ENCODE measurements at places on chromosomes 6 and 20.

GRCh38 chr6:33324125-33324524 lies 6.6 kb upstream of the ZBTB22 start:
- peak; percentile 34 for DNase-seq

DNA sequence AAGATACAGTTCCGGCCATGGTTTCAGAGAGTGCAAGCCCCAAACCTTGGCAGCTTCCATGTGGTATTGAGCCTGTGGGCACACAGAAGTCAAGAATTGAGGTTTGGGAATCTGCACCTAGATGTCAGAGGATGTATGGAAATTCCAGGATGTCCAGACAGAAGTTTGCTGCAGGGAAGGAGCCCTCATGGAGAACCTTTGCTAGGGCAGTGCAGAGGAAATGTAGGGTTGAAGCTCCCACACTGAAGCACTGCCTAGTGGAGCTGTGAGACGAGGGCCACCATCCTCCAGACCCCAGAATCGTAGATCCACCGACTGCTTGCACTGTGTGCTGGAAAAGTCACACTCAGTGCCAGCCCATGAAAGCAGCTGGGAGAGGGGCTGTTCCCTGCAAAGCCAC lies 267.5 kb downstream of the OGFRL1 start:
- no peak for DNase-seq

GRCh38 chr6:20335872-20336271 lies 65.8 kb upstream of the E2F3 start:
- DNase-seq, result no peak

DNA sequence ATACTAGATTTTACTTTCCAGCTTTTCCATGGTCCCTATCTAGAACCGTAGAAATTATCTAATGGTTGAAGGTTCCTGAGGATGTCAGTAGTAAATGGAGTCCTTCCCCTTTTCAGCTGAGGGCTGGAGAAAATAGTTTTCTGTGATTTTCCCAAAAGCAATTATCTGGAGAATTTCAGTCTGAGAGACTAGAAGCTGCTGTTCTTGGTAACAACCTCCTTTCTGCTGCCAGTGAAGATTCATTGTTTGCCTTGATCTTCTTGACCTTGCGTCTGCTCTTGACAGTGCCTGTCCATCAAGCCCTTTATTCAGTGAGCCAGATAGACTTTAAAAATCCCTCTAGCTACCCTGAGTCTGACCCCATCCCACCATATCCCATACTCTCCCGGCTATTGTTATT lies 73.1 kb downstream of the PHACTR2 start:
- peak; percentile 68 for DNase-seq

DNA sequence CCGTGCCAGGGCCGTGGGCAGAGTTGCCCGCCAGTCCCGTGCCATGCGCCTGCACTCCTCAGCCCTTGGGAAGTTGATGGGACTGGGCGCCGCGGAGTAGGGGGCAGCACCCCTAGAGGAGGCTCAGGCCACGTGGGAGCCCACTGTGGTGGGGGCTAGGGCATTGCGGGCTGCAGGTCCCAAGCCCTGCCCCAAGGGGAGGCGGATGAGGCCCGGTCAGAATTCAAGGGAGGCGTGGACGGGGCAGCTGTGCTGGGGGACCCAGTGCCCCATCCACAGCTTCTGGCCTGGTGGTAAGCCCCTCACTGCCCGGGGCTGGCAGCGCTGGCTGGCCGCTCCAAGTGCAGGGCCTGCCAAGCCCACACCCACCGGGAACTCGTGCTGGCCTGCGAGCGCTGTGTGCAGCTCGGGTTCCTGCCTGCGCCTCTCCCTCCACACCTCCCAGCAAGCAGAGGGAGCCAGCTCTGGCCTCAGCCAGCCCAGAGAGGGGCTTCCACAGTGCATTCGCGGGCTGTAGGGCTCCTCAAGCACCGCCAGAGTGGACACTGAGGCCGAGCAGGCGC lies 317.8 kb downstream of the HAO1 start:
- no peak for DNase-seq

- DNase-seq, result peak; percentile 73
Observed at GRCh38 chr20:33437141-33437911, 6.2 kb downstream of the SNTA1 start.

DNA sequence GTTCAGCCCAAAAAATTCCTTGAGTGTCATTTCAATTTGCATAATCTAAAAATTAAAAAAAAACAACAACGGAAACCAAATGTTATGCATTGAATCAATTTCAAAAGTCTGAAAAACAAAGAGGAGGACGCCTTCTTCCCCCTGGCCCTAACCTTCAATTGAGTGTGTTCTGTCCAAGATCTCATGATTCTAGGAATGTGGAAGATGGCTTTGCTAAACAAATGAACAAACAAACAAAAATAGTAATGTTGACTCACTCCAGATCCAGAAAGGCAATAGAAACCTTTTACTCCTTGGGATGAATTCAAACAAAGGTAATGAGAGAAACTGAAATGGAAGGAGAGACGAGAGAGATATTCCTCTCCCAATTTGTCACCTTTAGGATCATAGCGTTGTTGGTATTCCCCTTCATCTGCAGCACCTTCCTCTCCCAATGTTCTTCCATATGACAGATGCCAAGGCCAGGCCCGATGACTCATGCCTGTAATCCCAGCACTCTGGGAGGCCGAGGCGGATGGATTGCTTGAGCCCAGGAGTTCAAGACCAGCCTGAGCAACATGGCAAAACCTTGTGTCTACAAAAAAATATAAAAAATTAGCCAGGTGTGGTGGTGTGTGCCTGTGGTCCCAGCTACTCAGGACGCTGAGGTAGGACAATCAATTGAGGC lies 109.2 kb upstream of the ADGRF1 start:
- DNase-seq, result no peak

DNA sequence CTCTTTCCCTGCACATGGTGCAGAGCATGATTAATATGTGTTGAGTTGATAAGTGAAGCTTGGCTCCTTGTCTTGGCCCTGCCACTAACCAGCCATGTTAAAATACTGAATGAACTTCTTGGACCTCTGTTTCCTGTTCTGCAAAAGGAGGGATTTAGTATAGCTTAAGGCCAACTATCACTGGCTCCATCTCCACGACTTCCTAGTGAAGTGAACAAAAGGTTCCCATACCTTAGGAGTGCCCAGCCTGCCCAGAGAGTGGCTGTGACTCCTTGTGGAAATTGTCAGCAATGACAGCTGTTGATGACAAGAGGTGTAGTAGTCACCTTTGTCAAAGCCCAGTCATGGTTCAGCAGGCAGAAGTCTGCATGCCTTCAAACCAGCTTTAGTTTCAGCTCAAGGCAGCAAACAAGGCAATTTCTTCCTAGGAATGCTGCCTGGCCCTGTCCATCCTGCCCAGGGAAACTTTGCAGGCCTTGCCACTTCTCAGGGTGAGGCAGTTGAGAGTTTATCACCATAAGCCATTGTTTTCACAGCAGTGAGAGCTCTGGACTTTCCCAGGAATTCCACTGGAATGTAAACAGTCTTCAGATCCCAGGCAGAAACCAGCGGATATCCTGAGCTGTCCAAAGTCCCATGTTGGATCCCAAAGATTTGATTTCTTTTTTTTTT lies 169.7 kb upstream of the TNFAIP3 start:
- DNase-seq, result peak; percentile 38

GRCh38 chr20:57653910-57654309 lies 33.7 kb upstream of the ZBP1 start:
- no peak for DNase-seq

DNA sequence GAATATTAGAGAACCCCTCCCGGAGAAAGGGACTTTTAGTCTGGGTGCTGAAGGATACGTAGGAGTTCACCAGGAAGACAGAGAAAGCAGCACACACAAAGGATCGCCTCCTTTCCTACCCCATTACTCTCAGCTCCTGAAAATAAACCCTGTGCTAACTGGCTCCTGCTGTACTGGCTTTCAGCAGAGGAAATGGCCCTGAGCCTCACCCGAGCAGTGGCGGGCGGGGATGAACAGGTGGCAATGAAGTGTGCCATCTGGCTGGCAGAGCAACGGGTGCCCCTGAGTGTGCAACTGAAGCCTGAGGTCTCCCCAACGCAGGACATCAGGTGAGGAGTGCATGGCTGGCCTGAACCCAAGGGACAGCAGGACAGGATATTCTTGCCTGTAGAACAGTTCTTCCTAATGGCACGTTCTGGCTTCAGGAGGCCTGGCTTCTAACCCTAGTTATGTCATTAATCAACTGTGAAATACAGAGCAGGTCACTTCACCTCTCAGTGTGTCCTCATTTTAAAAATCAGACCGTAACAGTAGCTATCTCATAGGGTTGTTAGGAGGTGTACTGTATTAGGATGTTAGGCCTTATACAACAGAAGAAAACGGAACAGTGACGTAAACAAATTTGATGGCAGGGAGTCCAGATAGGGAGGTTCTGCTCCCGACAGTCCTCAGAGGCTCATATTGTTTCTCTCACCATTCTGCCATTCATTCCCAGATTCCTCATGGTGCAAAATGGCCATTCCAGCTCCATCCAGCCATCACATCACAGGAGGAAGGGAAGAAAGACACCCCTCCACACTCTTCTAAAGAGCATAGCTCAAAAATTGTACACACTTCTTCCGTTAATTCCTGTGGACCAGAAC lies 1.8 kb downstream of the RBCK1 start:
- DNase-seq, result peak; percentile 44

- no peak for DNase-seq
Observed at GRCh38 chr6:31187780-31188194, 17.3 kb upstream of the POU5F1 start.

GRCh38 chr20:46423882-46424482 lies 17.6 kb upstream of the ELMO2 start:
- DNase-seq, result no peak

DNA sequence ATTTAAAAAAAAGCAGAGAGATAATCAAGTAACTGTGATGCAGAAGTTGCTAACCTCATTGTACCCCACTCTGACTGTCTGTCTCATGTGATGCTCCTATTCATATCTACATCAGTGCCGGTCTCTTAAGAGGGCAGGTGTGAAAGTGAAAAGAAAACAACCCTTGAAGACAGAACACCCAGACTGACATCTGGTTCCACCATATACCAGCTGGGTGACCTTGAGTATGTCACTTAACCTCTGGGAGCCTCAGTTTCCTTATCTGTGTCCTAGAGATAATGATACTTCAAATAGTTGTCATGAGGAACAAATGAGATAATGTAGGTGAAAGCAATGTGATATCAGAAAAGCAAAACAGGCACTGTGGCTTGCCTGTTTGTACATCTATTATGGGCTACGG lies 426.8 kb upstream of the SOX4 start:
- DNase-seq, result no peak

DNA sequence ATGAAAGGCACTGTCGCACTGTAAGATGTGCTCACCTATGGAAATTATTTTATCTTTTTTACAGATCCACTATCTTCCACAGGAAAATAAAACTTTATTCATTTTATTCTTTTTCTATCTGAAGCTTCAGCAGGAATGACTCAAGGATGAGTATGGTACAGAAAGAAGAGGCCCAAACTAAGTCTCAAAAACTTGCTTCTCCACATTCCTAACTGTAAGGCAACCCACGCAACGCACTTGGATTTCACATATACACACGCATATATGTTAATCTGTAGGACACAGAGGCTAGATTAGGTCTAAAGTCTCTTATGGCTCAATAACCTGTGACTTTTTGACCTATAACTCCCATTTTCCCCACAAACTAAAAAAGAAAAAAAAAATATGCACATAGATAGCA lies 81.9 kb downstream of the RALGAPA2 start:
- no peak for DNase-seq

DNA sequence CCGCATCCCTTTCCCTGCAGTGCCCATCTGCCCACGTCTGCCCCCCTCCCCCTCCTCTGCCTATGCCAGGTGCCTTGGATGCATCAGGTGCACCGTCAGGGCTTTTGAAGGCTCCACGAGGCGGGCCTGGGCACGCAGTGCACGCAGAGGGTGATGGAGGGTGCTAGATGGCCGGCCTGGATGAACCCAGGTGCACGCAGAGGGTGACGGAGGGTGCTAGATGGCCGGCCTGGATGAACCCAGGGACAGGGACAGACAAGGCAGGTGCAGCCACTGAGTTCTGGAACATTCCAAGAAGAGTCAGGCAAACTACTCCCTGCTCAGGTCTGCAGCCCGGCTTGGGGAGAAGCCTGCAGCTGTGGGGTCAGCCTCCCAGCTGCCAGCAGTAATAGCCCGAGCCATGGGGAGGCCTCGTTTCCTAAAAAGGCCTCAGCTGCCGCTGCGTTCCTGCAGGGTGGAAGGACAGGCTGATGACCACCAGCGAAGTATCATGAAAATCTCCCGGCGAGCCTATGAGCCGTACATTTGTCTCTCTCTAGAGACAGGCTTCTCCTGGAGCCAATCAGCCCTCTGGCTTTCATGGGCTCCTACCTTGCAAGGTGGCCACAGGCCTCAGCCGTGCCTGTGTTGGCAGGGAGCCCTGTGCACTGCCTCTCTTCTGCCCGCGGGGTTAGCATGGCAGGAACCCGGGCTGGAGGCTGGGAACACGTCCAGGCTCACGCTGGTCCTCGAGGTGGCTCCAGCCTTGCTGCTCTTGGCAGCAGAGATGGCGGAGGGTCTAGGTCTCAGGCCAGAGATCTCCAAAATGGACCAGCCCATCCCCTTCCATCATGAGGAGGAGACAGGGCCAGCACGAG lies 29.6 kb downstream of the NTSR1 start:
- peak; percentile 38 for DNase-seq

- DNase-seq, result peak; percentile 1
Observed at GRCh38 chr6:97668716-97669115, 385.7 kb upstream of the MMS22L start.

- no peak for DNase-seq
Observed at GRCh38 chr6:158991017-158991723, 8.8 kb downstream of the RSPH3 start.

DNA sequence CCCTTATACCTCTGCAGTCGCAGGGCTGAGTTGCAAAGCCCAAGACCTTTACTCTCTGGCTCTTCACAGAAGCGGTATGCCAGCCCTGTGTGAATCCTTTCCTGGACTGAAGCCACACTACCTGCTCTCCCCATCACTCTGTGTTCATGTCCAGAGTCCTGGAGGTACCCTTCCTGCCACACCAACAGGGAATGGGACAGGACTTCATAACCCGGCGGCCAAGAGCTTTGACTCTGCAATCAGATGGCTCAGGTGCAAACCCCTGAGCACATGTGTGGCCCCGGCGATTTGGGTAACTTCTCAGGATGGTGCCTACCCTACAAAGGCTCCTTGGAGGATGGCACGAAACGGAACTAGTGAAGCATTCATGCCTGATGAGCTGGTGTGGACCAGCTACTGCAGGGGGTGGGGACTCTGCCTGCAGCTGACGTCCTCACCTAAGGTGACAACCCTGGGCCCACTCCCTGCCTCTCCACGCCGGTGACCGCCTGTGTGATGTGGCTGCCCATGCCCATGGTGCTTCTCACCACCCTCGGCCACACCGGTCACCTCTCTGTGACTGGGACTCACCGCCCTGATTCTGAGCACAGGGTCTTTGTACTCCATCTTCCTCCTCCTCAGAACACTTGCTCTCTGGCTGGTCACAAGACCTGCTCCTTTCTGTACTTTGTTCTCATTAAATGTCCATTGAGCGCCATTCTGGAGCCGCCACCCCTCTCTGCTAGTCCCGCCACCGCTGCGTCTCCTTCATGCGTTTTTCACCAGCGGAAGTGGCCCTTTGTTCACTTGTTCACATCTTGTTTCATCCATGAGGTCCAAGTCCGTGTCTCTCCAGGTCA lies 116.7 kb downstream of the SULF2 start:
- no peak for DNase-seq

DNA sequence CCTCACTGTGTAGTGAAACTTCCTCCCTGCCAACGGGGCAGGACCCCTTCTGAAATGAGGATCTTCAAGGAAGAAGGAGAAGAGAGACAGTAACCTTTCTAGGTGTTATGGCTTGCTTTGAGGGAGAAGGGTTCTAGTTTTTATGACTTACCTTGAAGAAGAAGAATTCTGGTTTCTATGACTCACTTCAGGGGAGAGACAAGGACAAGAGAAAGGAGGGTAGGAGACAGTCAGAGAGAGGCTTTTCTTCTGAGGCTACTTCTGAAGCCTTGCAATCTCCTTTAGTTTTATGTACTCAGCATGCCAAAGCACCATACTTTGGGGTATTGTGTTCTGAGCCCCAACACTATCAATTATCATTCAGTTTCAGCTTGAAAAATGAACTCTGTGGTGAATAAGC lies 25.8 kb upstream of the IBTK start:
- DNase-seq, result no peak

All from muscle of leg (tissue), 16 donors.